ENCODE measurements at places on chromosomes 11 and 22.
A peak's percentile ranks its signal among the peaks of the same experiment; 100 is the strongest.

DNA sequence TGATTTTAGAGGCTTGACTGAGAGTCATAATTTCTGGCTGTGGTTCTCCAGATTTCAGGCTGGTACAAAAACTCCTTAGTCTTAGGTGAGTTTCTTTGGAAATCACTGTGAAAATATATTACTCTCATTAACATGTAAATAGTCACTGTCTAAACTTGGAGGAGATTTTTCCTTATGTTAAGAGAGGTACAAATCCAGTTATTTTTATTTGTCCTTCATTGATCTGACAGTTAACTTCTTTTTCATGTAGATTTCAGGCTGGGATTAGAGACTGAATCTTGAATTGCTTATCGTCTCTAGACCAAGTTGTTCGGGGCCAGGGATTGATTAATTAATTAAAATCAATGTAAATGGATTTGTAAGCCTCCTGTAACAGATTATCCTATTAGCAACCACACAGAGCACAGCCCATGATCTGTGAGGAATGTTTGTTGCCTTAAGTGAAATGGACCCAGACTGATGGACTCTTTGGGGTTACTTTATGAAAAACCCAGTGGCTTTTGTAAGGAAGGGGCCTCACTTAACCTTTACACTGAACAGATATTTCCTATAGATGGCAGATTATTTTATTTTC lies 21.1 kb downstream of the TEAD1 start:
- no peak for DNase-seq

DNA sequence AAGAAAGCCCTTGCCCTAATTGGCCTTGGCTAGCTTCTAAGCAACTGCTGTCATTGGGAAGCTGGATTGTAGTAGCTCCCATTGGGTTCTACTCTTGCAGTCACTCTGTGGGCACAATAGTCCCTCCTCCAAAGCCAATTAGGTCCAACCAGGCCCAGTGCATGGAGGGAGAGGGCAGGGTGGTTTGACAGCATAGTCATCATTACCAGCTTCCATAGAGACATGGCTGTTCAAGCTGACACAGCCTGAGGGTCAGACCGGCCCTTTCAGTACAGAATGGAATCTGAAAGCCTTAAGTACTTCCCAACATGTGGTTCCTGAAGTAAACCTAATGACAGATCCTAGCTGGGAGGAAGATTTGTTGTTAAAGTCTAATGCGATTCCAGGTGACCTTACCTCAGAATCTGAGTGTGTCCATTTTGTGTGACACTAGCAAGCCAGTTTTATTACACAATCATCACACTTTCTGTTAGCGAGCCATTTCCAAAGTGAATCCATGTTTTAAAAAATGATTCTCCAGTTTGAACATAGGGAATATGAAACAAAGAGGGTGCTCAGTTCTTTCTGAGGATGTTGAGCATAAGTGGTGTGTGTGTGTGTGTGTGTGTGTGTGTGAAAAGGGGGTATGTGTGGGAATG lies 6.9 kb downstream of the PLET1 start:
- no peak for DNase-seq

DNA sequence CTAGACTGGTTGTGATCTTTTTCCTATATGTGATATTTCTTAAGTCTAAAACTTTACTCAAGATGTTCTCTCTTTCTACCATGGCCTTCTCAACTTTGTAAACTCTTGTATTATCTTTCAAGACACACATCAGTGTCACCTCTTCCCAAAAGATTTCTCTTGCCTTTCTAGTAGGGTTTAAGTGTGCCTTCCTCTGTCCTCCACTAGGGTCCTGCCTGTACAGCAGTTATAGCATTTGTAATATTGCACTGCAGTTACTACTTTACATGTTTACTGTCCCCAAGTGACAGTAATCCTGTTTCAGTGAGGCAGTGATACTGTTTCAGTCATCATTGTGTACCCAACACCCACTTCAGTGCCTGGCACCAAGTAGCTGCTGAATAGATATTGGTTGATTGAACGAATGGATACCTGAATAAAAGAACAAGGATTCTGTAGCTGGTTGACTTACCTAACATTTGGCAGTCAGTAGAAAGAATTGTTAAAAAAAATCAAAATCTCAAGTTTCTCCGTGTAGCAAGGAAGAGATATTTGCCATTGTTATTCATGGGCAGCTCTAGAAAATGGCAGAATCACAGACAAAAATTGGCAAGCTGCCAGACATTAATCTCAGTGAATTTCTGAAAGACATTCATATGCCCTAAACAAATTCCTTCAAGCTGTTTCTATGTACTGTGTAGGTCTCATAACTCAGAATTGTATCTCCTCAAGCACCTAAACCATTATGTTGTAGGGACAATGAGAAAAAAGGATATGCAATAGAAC lies 79.4 kb downstream of the RBMXL2 start:
- peak; percentile 26 for DNase-seq

DNA sequence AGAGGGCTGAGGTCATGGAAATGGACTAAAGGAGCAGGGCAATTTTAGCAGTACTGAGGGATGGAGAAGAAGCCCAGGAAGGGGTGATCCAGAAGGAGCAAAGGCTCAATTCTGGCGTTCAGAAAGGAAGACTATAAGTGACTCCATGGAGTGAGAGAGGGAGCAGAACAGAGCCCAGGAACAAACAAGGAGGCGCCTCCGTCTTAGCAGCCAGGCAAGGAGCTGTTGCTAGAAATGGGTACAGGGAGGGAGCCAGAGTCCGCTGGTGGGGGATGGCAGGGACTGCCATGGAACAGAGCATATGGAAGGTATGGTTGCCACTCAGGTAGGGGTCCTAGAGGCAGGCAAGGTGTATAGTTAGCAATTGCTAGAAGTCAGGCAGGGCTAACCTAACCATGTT lies 20.5 kb upstream of the STK33 start:
- DNase-seq: no peak

Measured in NCI-H774 (cell line).